ENCODE measurements at places on chromosomes 7 and 10.

- no peak for DNase-seq
Observed at GRCh38 chr10:16195894-16196293, 240.9 kb upstream of the PTER start.

DNA sequence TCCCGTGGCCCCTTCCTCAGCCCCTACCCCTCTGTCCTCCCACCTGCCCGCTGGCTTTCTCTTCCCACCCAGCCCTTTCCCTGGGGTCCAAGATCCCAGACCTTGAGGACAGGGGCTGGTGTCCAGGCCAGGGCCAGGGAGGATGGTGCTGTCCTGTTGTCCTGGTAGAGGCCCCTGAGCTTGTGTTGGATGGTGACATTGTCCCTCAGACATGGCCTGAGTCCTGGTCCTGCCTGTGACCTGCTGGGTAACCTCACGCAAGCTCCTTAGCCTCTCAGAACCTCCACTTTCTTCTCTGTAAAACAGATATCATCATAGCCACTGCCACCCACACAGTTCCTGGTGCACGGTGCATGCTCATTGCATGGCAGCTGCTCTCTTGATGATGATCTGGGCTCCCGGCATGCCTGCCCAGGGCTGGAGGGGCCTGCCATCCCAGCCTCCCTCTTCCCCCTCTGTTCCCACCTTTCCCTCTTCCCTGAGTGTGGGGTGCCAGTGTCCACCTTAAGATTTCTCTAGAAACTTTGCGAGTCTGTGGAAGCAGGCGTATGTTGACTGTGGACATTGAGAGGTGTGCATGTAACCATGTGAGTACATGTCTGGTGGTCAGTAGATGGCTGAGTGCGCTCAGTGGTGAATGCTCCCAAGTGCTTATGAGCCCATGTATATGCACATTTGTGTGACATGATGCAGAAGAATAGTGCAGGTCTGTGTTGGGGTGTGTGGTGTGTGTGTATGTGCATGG lies 60.4 kb downstream of the NEURL1 start:
- no peak for DNase-seq

DNA sequence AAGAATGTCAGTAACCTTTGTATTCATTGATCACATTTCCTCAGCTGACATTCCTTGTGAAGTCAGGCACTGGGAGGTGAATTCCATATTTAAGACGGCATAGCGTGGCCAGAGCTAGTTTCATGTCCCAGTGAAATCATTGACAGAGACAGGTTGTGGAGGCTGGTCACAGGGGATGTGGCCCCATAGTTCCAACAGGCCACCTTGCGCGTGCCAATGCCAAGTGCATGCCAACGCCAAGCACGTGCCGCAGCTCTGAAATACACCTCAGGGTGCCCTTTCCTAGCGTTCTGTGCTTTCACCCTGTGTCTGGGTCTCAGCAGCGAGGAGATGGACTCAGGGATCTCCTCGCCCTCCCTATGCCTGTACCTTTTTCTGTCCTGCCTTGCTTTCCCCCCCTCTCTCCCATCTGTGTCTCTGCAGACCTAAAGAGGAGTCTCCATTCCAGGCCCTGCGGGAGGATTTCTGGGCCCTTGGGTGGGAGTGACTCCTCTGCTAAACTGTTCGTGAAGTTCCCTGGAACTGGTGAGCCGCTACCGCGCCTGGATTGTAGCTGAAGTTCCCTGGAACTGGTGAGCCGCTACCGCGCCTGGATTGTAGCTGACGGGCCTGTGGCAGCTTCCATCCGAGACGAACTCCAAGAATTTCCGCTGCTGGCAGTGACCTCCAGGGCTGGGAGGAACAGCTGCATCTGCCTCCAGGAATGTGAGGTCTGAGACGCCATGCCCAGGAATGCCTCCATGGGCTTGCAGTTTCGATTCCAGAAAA lies 19.7 kb downstream of the AQP1 start:
- DNase-seq = no peak

- DNase-seq = no peak
Observed at GRCh38 chr7:140142031-140142430, 34.8 kb downstream of the KDM7A start.

DNA sequence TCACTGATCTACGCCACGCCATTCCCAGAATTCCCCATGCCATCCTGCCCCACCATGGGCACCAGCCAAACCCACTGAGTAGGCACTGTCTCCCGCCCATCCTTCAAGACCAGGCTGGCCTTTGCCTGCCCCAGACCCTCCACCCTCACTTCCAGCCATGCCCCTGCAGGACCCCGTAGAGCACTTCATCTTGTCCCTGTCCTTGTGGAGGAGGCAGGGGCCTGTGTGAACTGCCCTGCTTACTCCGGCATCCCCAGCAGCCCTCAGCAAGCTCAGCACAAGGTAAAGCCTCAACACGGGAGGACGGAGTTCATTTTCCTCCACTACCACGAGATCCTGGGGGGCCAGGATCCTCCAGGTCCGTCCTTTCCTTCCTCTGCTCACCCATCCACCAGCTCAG lies 577.7 kb downstream of the PTPRN2 start:
- no peak for DNase-seq

GRCh38 chr7:149285603-149286002 lies 23.6 kb downstream of the ZNF783 start:
- no peak for DNase-seq

DNA sequence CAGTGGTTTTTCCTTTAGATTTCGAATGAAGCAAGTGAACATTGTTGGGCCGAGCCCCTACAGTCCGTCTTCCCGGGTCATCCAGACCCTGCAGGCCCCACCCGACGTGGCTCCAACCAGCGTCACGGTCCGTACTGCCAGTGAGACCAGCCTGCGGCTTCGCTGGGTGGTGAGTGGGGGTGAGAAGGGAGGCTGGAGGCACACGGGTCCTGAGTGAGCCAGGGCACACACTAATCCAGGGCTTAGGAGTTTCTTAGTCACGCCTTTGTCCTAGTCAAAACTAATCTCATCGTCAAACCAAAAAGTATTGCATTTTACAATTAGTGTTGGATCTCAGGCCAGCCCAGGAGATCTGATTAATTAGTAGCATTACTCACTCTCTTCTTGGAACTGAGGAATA lies 568.8 kb upstream of the FOXK1 start:
- no peak for DNase-seq

DNA sequence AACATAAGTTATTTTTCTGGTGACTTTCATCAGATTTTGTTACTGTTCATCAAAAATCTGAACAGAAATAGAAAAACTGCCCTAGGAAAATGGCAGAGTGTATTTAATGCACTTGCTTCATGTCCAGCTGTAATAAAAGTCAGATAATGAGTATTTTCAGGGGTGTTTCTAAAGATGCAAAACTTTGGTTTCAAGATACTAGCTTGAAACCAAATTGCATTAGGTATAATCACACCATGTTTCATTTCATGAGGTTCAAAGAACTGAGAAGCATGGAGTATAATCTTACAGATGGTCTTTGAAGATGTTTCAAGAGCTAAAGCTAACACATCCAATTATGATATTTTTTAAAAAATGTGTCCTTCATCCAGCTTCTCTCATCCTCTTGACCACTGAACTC lies 128.9 kb downstream of the NRCAM start:
- DNase-seq = no peak

GRCh38 chr10:32163762-32164148 lies 107.5 kb upstream of the KIF5B start:
- no peak for DNase-seq

- DNase-seq = no peak
Observed at GRCh38 chr7:103821092-103821491, 168.4 kb downstream of the RELN start.

DNA sequence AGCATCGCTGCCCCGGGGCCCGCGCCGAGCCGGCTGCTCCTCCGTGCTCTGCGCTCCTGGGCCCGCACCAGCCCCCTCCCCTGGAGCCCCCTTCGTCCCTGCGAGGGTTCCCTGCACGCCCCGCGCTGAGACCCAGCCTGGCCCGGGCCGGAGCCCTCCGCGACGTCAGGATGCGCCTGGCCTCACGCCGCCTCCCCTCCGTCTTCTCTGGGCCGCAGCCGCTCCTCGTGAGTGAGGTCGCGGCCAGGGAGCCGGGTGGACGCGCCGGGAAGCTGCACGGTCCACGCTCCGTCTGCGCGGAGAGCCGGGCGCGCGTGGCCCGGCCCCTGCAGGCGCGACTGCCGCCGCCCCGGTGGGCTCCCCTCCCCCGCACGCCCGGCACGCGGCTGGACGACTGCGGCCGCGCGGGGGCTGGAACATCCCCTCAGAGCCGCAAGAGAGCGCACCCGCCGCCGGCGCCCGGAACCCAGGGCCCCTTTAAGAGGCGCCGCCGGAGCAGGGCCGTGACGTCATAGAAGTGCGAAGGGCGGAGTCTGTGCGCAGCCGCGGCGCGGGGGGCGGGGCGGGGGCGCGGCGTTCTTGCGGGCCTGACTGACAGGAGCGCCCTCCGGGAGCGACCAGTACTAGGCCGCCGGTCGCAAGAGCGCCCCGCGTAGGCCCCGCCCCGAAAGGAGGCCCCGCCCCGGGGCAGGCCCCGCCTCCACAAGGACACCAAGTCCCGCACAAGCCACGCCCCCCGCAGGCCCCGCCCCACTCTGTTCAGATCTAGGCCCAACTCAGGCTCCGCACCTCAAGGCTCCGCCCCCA lies 507 bp upstream of the INPP5A start:
- DNase-seq = peak; percentile 99

DNA sequence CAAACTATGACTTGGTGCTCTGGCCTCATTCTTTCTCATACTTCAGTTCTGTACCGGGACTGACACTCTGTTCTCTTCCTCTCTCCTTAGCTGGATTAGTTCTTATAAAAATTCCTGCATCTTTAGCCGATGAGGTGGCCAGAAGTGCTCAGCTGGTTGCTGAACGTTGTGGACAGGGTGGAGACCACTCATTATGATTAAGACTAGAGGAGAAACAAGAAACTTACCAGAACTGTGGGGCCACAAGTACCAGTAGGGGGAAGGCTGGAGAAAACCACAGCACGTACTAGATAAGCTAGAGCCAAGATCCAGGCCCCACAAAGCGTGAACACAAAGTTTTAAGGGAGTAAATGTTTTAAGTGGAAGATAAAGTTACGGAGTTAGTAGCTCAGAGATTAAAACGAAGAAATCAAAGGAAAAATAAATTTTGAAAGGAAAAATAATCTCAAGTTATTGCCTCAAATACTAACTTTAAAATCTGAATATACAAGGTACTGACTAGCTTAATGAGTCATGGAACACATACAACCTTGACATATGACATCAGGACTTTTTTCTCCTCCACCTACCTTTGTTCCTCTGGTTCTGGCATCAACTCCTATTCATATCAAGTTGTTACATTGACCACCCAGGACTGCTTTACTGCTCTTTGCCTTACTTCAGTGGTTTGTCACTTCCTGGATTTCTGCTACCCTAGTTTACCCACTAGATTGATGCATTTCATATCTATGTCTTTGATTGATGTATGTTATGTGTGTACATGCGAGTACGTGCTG lies 469.0 kb downstream of the TFEC start:
- DNase-seq = no peak

GRCh38 chr10:71220689-71221540 lies 8.5 kb downstream of the UNC5B start:
- no peak for DNase-seq

GRCh38 chr7:55150709-55151451 lies 132.1 kb downstream of the EGFR start:
- no peak for DNase-seq

- DNase-seq = no peak
Observed at GRCh38 chr7:125485223-125485622, 555.6 kb upstream of the POT1 start.

DNA sequence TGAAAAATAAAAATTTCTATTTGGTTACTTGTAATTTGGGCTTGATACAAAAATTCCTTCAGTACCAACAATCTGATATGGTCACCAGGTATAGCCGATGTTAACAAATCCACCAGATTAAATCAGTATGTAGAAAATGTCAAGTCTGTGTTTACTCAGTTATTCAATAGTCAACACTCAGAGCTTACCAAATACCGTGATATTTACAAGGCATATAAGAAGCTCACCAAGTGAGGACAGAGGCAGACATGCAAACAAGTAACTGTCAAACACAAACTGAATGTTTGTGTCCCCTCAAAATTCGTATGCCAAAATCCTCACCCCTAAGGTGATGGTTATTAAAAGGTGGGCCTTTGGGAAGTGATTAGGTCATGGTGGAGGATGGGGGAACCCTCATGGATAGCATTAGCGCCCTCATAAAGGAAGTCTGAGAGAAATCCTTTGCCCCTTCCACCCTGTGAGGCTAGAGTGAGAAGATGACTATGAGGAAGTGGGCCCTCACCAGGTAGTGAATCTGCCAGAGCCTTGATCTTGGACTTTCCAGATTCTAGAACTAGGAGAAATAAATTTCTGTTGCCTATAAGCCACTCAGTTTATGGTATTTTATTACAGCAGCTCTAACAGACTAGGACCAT lies 63.1 kb downstream of the TES start:
- no peak for DNase-seq

GRCh38 chr10:78802431-78802830 lies 266.3 kb upstream of the ZMIZ1 start:
- no peak for DNase-seq

- DNase-seq = peak; percentile 36
Observed at GRCh38 chr7:106285855-106286492, 1.2 kb upstream of the NAMPT start.

DNA sequence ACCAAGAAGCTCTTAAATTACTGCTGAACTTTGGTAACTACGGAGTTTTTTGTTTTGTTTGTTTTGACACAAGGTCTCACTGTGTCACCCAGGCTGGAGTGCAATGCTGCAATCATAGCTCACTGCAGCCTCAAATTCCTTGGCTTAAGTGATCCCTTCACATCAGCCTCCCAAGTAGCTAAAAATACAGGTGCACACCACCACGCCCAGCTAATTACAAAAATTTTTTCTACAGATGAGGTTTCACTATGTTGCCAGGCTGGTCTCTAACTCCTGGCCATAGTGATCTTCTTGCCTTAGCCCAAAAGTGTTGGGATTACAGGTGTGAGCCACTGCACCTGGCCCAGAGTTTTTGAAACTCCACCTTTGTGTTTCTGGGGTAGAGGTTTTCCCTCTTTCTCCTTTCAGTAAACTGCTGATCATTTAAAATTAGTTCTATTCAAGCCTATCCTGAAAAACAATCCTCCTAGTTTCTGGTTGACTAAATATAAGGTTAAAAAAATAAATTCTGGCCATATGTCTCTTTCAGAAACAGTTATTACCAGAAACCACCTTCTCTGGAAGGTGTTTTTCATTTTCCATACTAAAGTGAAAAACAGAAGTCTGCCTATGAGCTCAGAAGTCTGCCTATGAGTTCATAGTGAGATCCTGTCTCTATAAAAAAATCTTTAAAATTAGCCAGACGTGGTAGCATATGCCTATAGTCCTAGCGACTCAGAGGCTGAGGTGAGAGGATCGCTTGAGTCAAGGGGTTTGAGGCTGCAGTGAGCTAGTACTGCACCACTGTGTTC lies 63.9 kb downstream of the VOPP1 start:
- no peak for DNase-seq
